T-cell (primary cell): ENCODE measurements at places on chromosomes 13 and 19.
A peak's percentile ranks its signal among the peaks of the same experiment; 100 is the strongest.

GRCh38 chr13:85536706-85537105 lies 262.5 kb downstream of the SLITRK6 start:
- H3K36me3 ChIP-seq = no peaks in the 10 kb centered on the region
- H3K27me3 ChIP-seq = no peaks in the 10 kb centered on the region
- no peak overlapping the region for H3K4me3 ChIP-seq
- peaks cover 2% of the 10 kb centered on the region for H3K4me1 ChIP-seq
- no peak for DNase-seq
- no peak overlapping the region for H3K27ac ChIP-seq

- H3K36me3 ChIP-seq = no peaks in the 10 kb centered on the region
- no peak for DNase-seq
- H3K4me1 ChIP-seq = no peaks in the 10 kb centered on the region
- H3K4me3 ChIP-seq = no peak overlapping the region
- H3K27ac ChIP-seq = no peak overlapping the region
- no peaks in the 10 kb centered on the region for H3K27me3 ChIP-seq
These were observed 162.4 kb downstream of the PCDH20 start for GRCh38 chr13:61253105-61253877.

DNA sequence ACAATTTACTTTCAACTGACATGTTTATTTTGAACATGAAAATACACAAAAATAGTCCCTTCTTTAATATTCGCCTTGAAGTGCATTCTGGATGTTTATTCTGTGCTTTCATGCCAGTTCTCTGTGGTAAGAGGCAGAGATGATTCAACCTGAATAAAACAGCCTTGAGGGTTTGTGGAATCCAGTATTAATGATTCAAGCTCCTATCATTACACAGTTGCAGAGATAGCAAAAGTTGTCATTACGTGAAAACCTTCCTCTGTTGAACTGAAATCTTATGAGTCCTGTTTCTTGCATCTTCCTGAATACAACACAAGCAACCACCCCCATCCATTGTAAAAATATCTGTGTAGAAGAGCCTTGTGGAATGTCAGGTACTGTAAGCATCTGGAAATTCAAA lies 142.3 kb upstream of the HTR2A start:
- H3K27ac ChIP-seq = no peak overlapping the region
- no peaks in the 10 kb centered on the region for H3K4me1 ChIP-seq
- H3K36me3 ChIP-seq = no peaks in the 10 kb centered on the region
- DNase-seq = no peak

GRCh38 chr13:94236872-94237271 lies 242.6 kb downstream of the DCT start:
- H3K36me3 ChIP-seq = no peaks in the 10 kb centered on the region
- H3K4me1 ChIP-seq = peaks cover 34% of the 10 kb centered on the region
- H3K27ac ChIP-seq = no peak overlapping the region
- no peaks in the 10 kb centered on the region for H3K27me3 ChIP-seq

DNA sequence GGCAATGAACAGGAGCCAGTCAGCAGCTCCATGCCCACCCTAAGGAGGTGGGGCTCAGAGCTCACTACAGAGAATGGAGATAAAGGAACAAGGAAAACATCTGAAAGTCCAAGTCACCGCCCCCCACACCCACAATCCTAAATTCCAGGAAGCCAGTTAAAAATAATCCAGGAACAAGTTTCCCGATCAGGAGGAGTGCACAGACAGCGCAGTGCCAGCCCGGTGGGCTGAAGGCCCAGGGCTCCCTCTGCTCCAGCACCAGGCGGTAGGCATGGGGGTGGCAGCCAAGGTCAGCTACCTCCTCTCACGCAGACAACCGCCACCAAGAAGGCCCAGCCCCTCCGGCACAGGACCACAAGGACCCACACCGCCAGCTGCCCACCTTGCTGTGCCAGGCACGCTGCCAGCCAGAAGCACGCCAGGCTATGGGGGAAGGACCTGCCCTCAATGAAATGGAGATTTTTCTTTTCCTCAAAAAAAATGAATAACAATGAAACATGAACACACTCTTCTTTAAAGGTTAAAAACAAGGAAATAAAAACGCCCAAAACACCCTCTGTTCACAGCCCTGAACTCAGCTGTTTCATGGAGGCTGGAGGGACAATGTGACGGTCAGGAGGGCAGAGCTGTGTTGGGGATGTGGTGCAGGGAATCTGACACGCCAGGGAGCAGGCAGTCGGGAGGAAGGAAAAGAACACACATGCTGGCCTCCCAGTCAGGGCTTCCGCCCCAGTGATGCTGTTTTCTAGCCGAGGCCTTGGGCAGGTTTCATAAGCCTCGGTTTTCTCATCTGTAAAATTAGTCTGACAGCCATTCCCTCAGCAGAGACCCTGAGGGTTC lies 11.0 kb downstream of the STK24 start:
- no peak overlapping the region for H3K4me3 ChIP-seq
- no peaks in the 10 kb centered on the region for H3K36me3 ChIP-seq
- H3K27me3 ChIP-seq = no peaks in the 10 kb centered on the region
- no peak for DNase-seq
- H3K4me1 ChIP-seq = peaks cover 85% of the 10 kb centered on the region
- H3K27ac ChIP-seq = peak overlapping the region; percentile 81

DNA sequence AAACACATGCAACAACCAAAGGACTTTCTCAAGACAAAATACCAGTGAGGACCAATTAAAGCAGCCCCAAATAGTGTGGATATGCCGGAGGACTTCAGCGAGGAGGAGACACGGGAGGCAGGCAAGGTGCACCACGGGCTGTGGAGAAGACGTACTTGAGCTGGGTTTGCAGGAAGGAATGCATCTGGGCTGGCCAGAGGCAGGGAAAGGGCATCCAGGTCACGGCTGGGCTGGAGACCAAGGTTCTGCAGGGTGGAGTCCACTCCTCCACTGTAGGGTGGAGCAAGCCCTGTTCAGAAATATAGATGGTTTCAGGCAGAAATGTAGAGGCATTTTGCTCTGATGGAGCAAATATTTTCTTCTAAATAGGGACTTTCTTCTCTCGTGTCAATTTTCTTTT lies 36.6 kb upstream of the MEDAG start:
- no peak overlapping the region for H3K4me3 ChIP-seq
- no peaks in the 10 kb centered on the region for H3K36me3 ChIP-seq
- no peak for DNase-seq
- H3K27me3 ChIP-seq = no peaks in the 10 kb centered on the region
- H3K4me1 ChIP-seq = peaks cover 7% of the 10 kb centered on the region

GRCh38 chr19:10334588-10335351 lies 1.4 kb upstream of the RAVER1 start:
- no peak overlapping the region for H3K27ac ChIP-seq
- H3K4me1 ChIP-seq = peaks cover 18% of the 10 kb centered on the region
- no peak for DNase-seq

GRCh38 chr19:31118287-31118955 lies 230.8 kb downstream of the TSHZ3 start:
- H3K4me1 ChIP-seq = no peaks in the 10 kb centered on the region
- no peak overlapping the region for H3K27ac ChIP-seq
- H3K36me3 ChIP-seq = no peaks in the 10 kb centered on the region
- no peak overlapping the region for H3K4me3 ChIP-seq

- no peak for DNase-seq
- H3K27ac ChIP-seq = no peak overlapping the region
- no peaks in the 10 kb centered on the region for H3K27me3 ChIP-seq
- no peak overlapping the region for H3K4me3 ChIP-seq
- no peaks in the 10 kb centered on the region for H3K4me1 ChIP-seq
- H3K36me3 ChIP-seq = no peaks in the 10 kb centered on the region
These were observed 95.9 kb upstream of the FNDC3A start for GRCh38 chr13:48879854-48880253.

DNA sequence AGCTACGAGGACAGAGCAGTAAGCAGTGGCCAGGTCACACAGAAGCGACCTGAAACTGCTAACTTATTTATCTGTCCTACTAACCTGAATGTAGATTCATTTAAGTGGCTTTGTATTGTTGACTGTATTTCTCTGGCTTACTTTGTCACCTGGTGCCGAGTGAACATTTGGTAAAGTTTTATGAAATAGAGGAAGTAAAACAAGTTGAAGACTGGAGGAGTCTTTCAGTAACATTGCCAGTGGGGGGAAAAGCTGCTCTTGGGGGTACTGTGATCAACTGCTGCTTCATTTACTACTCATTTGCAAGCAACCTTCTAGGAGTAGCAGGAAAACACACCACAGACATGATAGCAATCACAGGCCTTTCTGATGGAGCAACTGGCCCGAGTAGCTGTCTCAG lies 615.0 kb downstream of the FGF9 start:
- H3K27me3 ChIP-seq = no peaks in the 10 kb centered on the region
- no peaks in the 10 kb centered on the region for H3K36me3 ChIP-seq
- no peaks in the 10 kb centered on the region for H3K4me1 ChIP-seq
- H3K4me3 ChIP-seq = no peak overlapping the region
- no peak overlapping the region for H3K27ac ChIP-seq
- DNase-seq = no peak
